Stimulated activated CD4-positive, alpha-beta T cell treated with anti-CD3 and anti-CD28 coated beads, Interleukin-15, amount 100 ng/mL, for 48 hours (primary cell): ENCODE measurements at places on chromosomes 16 and 17.

DNA sequence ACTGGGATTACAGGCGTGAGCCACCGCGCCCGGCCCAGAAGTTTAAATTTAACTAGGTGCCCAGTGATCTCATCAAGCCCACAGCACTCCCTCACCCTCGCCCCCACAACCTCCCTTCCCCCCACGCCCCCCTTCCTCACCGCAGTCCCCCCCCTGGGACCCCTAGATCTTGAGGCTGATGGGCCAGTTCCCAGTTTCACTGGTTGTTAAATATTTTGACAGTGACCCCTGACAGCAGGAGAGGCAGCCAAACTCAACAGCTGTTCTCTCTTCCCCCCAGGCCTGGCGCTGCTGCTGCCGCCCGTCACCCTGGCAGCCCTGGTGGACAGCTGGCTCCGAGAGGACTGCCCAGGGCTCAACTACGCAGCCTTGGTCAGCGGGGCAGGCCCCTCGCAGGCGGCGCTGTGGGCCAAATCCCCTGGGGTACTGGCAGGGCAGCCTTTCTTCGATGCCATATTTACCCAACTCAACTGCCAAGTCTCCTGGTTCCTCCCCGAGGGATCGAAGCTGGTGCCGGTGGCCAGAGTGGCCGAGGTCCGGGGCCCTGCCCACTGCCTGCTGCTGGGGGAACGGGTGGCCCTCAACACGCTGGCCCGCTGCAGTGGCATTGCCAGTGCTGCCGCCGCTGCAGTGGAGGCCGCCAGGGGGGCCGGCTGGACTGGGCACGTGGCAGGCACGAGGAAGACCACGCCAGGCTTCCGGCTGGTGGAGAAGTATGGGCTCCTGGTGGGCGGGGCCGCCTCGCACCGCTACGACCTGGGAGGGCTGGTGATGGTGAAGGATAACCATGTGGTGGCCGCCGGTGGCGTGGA is 15.6 kb downstream of the QPRT start:
- no peak for DNase-seq

GRCh38 chr17:81572563-81573168 is 20.5 kb upstream of the FAAP100 start:
- DNase-seq = no peak

DNA sequence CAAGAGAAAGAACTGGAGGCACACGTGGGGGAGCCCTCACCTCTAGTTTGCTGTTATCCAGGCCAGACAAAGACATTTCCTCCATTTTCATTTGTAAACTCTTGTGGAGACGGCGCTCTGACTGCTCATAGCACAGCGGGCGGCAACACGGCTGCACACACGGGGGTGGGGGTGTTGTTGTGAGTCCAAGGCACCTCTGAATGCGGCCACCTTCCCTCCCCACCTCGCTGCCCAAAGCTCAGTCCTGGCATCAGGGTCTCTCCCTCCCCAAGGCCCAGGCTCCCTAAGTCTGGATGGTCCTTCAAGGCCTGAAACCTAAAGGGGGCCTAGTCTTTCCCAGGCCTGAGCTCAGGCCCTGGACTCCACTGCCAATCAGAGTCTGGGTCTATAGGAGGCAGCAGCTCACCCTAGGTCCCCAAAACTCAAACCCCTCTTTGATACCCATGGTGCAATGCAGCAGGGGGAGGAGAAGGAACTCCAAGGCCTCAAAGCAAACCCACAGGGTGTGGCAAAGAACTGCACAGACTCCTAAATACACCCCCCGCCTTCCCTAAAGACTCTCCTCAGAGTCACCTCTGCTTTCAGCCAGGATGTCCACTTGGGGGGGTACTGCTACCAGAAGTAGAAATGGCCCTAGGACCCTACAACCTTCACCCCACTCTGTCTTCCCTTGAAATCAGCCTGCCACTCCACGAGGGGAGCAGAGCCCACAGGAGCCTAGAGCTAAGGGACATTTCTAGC is 1.5 kb downstream of the ATXN7L3 start:
- no peak for DNase-seq

- no peak for DNase-seq
These were observed 19.0 kb downstream of the PIK3R5 start for GRCh38 chr17:8946476-8946875.

DNA sequence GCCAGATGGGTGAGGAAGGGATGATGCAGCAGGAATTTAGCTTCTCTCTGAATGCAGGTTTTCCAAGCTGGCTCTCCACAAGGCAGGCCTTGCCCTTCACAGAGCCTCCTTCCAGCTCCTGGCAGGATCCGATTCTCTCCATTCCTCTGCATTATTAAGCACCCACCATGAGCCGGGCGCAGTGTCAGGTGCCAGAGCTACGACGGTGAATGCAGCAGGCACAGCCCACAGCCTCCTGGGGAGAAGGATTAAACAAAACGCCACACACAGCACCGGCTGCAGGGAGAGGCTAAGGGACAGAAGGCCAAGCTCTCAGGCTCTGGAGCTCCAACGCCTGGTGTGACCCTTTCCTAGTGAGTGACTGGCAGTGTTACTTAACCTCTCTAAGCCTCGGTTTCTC is 7.1 kb upstream of the MT2A start:
- no peak for DNase-seq

GRCh38 chr17:4319221-4319620 is 47.3 kb downstream of the UBE2G1 start:
- no peak for DNase-seq

GRCh38 chr17:70987867-70988340 is 818.6 kb downstream of the KCNJ2 start:
- DNase-seq = no peak

DNA sequence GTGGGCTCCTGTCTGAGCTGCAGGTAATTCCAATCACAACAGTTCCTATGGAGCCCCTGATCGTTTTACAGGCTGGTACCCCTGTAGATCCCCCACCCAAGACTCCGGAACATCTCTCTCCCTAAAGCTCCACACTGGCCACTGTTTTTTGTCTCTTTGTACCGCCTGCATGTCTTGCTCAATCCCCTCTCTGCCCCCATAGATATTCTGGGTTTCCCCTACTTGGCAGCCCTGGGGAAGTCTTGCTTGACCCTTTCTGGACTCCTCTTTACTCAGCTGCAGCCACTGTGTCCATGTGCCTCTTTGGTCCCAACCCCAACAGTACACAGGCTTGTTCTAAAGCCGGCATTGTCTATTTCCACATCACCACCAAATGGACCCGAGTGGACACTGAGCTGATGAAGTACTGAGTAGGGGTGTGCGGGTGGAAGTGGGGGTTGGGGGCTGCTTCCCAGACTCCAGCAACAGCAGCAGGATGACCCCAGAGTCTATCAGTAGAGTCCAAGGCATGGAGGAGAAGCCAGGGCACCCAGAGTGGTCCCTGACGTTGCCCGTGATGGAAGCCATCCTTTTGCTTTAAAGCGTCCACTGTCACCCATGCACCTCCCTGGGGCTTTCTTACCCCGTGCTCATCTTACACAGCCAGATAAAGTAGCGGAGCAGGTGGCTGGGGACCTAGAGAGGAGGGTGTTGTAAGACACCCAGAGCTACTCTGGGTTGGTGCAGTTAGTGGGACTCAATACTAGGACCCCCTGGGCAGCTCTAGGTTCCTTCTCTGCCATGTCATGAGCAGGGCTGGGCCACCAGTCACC is 6.4 kb downstream of the CD300LB start:
- no peak for DNase-seq

DNA sequence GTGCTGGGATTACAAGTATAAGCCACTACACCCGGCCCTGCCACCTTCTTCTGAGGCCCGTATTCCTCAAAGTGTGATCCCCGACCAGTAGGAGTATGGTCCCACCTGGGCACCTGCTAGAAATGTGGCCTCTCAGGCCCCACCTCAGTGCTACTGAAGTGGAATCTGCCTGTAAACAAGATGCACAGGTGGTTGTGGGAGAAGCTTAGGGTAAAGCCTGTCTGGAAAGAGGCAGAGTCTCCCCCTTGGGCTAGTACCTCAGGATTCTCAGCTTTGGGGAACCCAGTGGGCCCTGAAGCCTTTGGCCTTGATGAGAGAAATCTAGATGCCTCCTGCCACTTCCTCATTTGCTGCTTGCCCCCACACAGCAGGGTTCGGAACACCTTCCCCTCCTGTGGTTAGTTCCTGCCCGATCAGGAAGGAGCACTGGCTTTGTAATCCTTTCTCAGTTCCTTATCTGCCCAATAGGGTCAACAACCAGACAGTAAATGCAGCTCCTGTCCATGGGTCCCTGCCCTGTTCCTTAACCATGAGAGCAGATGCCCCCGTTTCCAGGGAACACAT is 25.2 kb downstream of the TK2 start:
- DNase-seq = no peak

GRCh38 chr17:2022647-2023240 is 2.4 kb downstream of the RTN4RL1 start:
- no peak for DNase-seq

- peak; percentile 52 for DNase-seq
These were observed 28.4 kb downstream of the CDH13 start for GRCh38 chr16:82655072-82655714.

- DNase-seq = no peak
These were observed 41.2 kb upstream of the HAPSTR1 start for GRCh38 chr16:9050102-9050830.

GRCh38 chr16:49456763-49457162 is 83.2 kb downstream of the C16orf78 start:
- no peak for DNase-seq

DNA sequence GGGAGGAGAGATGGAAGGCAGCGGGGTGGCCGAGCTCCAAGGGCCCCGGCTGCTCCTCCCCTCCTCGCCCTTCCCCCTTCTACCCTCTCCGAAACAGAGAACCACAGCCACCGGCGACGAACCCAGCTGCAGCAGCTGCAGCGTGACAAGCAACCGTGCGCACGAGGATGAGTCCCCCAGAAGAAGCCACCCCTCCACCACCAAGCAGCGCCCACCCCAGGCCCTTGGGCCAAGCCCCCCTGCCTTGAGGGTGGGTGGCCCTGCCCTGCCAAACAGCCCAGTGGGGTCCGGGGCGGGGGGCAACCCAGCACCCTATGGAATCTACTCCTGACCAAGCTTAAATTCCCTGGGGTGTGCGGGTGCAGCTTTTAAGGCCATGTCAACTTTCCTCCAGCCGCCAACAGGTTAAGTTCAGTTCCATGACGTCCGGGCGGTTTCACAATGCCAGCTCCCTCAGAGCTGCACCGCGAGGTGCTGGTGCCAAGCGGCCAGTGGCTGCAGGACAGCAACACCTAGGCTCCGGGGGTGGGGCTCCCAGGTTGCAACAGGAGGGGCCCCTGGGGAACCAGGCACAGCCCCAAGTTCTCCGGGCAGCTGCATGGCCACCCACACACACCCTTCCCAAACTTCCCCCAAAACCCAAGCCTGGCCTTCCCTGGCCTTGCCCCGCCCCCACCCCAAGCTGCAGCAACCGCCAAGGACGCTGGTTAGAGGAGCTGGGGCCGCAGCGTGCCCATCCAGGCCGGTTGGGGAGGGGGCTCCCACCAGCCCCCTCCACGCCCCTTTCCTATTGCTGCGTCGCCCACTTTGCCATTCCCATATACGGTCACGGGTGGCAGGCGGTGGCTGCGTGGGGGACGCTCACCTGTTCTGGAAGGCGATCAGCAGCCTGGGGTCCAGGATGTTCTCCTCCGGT is 2.0 kb downstream of the CBX4 start:
- DNase-seq = peak; percentile 52

DNA sequence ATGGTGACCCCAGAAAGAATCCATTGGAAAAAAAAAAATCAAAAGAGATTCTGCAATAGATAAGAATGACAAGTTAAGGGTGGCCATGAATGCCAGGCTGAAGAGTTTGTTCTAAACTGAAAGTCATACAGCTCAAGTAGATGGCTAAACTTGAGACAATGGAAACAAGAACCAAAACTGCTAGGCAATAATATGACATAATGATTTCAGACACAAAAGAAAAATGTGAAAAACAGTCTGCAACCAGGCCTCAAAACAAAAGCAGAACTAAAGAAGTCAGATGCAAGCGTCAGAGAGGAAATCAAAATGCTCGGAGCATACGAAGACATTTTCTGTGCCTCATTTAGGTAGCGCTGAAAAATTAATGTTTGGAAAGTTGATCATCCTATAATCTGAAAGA is 54.4 kb upstream of the YPEL2 start:
- DNase-seq = no peak

DNA sequence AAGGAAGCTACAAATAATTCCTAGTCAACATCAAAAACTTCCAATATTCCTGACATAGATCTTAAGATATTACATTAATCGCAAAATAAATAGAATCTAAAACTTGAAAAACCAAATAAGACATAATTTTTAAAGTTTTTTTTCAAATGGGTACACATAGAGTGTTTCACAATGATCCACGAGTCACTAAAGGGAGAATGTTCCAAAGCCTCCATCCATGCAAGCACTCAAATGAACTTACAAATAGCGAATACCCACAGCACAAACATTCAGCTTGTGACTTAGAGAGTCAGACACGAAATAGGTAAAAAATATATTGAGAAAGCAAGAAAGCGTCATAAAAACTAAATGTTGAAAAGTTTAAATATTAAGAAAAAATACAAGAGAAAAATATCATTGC is 65.7 kb downstream of the CEP112 start:
- no peak for DNase-seq

- no peak for DNase-seq
These were observed 46.3 kb upstream of the DNAH17 start for GRCh38 chr17:78623541-78623940.

DNA sequence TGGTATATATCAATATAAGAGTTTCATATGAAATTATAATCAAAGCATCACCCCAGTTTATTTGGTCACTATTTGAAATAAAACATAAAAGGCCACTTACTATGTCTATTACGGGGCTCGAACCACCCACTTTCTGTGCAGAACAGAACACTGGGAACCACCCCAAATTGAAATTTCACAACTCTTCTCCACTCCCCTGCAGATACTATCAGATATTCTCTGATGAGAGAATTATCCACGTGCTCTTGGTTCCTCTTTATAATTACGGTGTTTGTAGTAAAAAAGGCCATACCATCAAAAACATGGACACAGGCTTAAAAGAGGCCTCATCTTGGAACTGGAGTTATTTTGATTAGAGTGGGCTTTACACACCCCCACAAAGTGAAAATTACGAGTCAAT is 82.8 kb downstream of the WDR59 start:
- DNase-seq = no peak

GRCh38 chr17:10051112-10051511 is 146.0 kb upstream of the RCVRN start:
- DNase-seq = no peak

GRCh38 chr16:23948949-23949411 is 113.2 kb downstream of the PRKCB start:
- DNase-seq = no peak

- DNase-seq = no peak
These were observed 67.0 kb downstream of the TUBD1 start for GRCh38 chr17:59825533-59826322.

DNA sequence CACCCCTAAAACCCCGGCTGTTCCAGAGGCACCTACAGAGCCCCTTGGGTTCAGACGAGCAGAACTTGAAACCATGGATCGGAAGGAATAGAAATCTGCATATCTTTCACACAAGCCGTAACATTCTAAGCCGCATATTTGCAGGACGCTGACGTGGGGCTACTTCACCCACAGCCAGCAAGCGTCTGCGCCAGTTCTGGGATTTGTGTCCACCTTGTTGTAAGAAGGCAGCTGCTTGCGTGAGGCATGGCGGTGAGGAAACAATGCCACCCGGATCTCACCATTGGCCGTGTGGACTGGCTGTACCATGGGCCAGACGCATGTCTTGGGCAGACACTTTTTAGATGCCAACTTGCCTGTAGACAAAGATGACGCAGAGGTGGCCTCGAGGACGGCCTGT is 34.5 kb downstream of the TNFRSF13B start:
- no peak for DNase-seq
